ENCODE measurements at places on chromosomes 3 and 15. TPM values are rescaled to one million over a fixed set of nuclear protein-coding genes. Genes with fewer than 3 reads are reported as not detected.

The SI gene
- not detected for total RNA-seq

The IL12A gene
- 3.1 TPM for total RNA-seq

The SNX22 gene
- 0.58 TPM for total RNA-seq

The RBMS3 gene
- total RNA-seq, result 1.7 TPM

The MEGF11 gene
- not detected for total RNA-seq

The TRPM1 gene
- total RNA-seq, result not detected

The TGM5 gene
- not detected for total RNA-seq

The HRG gene
- total RNA-seq, result not detected

DNA sequence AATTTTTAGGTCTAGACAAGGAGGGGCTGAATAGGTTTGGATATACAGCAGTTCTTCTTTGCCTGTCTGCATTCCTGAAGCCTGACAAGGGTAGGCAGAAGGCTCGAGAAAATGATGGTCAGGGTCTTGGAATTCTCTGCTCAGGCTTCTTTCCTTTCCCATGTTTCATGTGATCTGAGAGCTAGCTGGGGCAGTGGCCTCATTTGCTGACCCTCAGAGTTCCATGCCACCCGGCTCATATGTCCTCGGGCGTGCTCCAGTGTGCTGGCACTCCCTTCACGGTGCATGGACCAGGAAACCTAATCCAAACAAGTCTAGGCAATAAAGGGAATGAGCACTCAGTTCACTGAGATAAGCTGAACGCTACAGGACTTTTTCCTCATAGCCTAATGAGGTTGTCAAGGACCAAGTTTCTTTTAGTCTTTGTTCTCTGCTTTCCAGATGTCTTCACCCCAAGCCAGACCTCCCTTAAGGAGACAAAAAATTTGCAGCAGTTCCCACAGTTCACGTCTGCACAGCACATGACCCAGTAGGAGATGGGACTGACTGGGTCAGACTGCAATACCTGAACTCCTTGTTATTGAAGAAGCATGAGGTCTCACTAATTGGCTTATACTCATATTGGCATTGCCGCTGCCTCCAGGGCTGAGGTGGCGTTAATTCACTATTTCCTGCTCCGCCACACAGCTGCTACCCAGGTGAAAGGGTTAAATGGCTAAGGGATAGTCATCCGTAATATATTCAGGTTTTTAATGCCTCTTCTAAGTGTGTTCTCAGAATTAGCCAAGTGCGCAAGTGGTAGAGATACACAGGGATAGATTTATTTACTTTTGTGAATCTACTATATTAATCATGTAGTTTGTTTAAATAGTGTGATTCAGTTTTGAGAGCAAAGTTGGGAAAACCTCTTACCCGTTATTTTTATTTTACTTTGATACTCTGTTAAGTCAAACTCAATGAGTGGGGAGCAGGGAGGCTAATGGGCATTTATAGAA, 15.3 kb upstream of the RTP4 start:
- DNase-seq, result no peak

GRCh38 chr3:185399737-185400667, 37.1 kb downstream of the MAP3K13 start:
- DNase-seq, result no peak

GRCh38 chr3:16064642-16065414, 109.7 kb upstream of the GALNT15 start:
- no peak for DNase-seq

- DNase-seq, result no peak
These were observed 170.5 kb downstream of the KCNAB1 start for GRCh38 chr3:156290924-156291271.

DNA sequence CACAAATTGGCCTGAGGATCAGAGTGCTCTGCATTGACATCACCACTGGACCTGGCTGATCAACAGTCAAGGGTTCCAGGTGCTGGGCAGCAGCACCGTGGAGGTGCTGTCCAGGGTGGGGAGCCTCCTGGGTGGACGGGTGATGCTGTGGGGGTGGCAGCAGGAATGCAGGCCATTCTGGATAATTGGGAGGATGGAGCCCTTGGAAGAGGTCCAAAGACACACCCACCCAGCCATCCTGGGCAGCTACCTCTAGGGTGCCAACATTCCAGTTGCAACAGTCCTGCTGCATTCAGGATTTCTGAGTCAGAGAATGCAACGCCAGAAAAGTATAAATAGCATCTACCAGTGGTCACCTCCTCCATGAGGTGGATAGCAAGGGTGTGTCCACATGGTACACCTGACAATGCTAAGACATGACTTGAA, 26.8 kb downstream of the STARD5 start:
- DNase-seq, result no peak

- DNase-seq, result no peak
These were observed 3.5 kb upstream of the PLA2G4E start for GRCh38 chr15:42024303-42024702.

GRCh38 chr15:80003934-80004472, 33.0 kb upstream of the BCL2A1 start:
- DNase-seq, result no peak

- DNase-seq, result peak; percentile 28
These were observed 182.3 kb downstream of the OR4M2 start for GRCh38 chr15:22262613-22263020.

DNA sequence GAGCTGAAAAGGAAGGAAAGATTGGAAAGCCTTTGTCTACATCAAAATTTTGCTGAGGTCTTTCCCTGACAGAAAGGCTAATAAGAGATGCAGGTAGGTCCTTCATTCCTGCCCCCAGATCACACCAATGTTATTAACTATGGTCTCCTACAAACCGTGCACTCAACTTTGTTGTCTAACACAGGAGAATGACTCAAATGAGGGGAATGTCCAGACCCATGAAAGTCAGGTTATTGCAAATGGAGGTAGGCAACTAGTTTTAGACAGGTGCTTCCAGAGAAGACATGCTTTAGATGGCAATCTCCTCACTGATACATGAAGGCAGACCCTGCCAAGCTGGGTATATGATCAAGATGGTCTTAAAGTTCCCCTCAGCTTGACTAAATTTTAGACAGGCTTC, 51.0 kb downstream of the NFKBIZ start:
- DNase-seq, result no peak

GRCh38 chr3:23949784-23950183, 4.7 kb downstream of the NR1D2 start:
- no peak for DNase-seq

DNA sequence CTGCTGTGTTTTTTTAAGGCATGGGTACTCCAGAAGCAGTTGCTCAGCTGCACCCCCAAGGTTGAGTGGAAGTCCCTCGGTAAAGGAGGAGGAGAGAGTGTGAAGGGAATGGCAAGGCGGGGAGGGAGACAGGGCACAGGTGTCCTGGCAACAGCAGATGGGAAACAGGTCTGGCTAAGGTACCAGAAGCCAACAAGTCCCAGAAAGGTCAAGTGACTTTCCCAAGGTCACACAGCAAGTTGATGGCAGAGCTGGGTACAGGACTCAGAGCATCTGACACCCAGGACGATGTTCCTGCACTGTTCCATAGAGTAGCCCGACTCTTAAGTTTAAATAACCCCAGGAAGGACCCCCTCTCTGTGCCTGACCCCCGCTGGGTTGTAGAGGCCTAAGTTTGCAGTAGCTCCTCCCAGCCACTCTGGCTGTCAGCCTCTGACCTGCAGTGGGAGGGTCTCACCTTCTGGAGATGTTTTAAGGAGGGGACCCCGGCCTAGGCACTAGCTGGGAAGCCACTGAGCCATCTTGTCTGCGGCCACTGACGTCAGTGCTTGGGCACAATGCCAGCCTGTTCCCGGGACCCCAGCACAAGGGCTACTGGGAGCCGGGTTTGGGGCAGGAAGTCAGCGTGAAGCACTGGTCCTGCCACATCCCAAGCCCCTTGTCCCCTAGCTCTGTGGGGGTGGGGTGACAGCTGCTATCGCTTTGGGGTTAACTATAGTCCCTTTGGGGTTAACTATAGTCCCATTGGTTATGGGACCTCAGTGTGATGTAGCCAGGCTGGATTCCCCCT, 10.5 kb downstream of the CSK start:
- peak; percentile 21 for DNase-seq

GRCh38 chr3:21722301-21722700, 28.7 kb downstream of the ZNF385D start:
- DNase-seq, result no peak

DNA sequence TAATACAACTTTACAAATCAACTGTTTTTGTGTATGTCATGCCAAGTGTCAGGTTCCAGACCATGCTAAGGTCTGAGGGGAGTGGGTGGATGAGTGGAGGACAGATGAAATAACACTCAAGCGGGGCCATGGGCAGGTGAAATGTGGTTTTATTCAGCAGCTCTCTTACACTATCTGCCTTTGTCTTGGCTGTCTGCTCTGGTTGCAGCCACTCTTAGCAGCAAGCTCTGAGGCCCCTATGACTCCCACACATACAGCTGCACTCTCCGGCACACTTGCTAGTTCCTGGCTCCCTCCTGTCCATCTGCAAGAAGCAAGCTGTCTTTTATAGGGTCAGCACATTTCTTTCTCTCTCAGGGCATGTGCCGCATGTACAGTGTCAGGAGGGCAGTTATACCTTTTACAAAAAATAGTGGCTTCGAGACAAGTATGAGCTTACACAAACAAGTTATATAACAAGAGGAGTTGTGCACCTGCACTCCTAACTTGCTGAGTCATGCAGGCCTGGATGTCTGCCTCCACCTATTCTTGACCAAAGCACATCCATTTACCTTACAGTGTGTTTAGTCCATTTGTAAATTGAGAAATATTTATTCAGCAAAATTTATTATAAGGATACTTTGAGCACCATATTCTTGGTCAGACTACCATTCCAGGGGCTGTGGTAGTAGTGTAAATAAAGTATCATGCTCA, 683.7 kb upstream of the CBLB start:
- no peak for DNase-seq

GRCh38 chr3:155316426-155316825, 22.9 kb upstream of the STRIT1 start:
- no peak for DNase-seq

GRCh38 chr15:98671060-98672008, 23.0 kb downstream of the IGF1R start:
- DNase-seq, result no peak

- no peak for DNase-seq
These were observed 97.2 kb upstream of the TJP1 start for GRCh38 chr15:29919380-29919881.

GRCh38 chr15:68303560-68304436, 26.3 kb downstream of the FEM1B start:
- no peak for DNase-seq

DNA sequence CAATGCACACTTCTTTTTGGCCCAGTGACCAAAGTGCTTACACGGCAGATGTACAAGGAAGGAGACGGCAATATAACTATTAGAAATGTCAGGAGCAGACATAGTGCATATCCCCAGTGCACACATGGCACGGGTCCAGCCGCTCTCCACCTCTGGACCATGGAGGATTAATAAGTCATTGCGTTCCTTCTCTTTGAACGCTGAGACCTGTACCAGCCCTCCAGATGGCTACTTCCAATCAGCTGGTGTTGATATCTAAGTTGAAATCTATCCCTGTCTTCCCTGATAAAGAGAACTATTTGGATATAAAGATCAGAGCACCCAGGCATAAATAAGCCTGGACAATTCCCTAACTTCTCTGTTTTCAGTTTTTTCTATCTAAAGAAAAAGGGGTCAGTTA, 212.5 kb downstream of the CADPS start:
- no peak for DNase-seq

- DNase-seq, result no peak
These were observed 102.5 kb downstream of the MESD start for GRCh38 chr15:80887148-80887547.

GRCh38 chr15:85514413-85514812, 134.0 kb downstream of the AKAP13 start:
- DNase-seq, result no peak

DNA sequence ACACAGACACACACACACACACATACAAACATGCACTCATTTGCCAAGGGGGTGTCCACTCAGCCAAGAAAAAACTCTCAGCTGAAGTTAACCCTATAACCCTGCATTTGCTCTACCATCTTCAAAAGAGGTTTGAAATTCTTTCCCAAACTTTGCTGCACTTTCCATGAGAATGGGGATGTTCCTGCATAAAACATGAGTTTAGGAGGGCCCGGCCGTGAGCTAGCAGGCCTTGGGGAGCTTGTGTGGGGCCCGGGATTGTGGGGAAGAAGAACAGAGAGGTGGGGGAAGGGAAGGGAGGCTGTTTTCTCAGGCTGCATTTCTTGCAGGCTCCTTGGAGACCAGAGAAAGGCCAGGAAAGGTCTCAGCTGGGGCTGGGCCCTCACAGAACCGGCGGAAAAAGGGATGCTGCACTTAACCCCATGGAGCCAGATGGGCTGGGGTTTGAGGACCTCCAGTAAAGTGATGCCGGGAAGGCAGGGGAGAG, 40.8 kb downstream of the SEMA5B start:
- no peak for DNase-seq

- no peak for DNase-seq
These were observed 464.3 kb upstream of the THRB start for GRCh38 chr3:24958910-24959447.

- DNase-seq, result no peak
These were observed 15.9 kb downstream of the COMMD2 start for GRCh38 chr3:149736175-149736952.

DNA sequence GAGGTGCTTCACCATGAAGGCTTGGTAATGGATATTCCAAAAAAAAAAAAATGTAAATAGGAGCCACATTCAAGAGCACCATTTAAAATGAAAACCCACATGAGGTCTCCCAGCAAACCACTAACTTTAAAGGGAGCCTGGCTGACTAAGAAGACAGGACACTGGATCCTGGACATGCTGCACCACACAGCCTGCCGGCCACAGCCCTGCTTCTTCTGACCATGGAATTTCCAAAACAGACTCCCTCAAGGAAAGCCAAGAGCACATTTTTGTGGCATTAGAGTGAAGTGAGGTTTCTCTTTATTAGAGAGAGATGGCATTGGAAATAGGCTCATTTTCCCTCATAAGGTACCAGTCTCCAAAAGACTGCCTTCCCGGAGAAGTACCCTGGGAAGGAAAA, 113.9 kb downstream of the RORA start:
- no peak for DNase-seq

DNA sequence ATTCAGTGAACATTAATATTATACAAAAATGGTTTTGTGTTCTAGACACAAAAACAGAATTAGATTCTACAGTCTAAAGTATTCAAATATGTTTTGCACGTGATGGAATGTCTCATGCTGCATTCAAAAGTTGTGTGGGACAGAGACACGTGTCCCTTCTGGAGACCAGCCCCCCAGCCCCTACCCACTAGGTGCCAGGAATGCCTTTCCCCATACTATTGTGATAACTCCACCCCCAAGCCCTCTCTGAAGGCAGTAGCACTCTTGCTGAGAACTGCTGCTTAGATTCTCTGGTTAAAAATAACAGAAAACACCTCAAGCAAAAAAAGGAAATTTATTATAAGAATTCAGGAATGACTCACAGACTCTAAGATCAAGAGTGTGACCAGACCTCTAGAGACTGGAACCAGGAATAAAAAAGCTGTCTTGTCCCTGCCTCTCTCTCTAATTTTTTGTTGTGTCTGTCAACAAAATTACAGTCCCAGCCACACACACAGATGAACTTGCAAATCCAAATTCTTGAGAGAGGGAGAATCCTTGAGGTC, 57.7 kb downstream of the PXYLP1 start:
- DNase-seq, result no peak

All from T-cell (primary cell).